CD4-positive, alpha-beta T cell (primary cell): ENCODE measurements at places on chromosomes 1 and 21.

DNA sequence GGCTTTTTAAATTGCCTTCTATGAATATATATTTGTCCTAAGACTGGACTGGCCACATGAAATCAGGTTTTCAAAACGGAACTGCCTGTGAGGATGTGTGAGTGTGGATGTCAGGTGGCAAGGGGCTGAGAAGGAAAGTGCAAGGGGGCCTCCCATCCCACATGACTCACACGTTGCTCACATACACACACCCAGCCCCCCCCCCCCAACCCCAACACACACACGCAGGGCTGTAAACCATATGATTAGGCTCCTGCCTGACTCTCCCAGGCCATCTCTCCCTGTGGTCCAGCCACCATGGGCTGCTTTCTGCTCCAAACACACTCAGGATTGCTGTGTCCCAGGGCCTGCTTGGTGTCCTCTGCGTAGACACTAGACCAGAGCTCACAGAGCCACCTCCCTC is 22.4 kb downstream of the DEGS1 start:
- H3K27me3 ChIP-seq, result no peaks in the 10 kb centered on the region
- no peaks in the 10 kb centered on the region for H3K36me3 ChIP-seq
- no peak for DNase-seq
- no peak overlapping the region for H3K27ac ChIP-seq

GRCh38 chr1:201578008-201578888 is 39.3 kb downstream of the NAV1 start:
- H3K27me3 ChIP-seq, result no peaks in the 10 kb centered on the region
- peaks cover 2% of the 10 kb centered on the region for H3K4me1 ChIP-seq
- H3K27ac ChIP-seq, result no peak overlapping the region

DNA sequence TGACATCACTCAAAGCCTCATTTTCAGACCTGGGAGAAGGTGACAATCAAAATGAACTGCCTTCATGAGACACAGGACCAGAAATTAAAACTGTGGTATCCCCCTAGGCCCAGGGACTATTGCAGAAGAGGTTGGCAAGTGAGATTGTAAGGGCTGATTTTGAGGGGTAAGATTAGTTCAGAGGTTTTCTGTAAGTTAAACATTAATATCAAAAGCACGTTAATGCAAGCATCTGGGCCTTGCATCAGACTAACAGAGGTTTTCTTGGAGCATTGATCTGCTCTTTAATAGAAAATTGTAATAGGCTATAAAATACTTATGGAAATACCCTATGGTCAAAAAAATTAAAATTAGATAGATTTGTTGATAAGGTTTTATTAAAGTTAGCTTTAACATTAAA is 14.6 kb upstream of the GBP4 start:
- H3K4me1 ChIP-seq, result no peaks in the 10 kb centered on the region
- H3K36me3 ChIP-seq, result no peaks in the 10 kb centered on the region
- H3K27ac ChIP-seq, result no peak overlapping the region
- H3K4me3 ChIP-seq, result no peak overlapping the region
- no peak for DNase-seq

DNA sequence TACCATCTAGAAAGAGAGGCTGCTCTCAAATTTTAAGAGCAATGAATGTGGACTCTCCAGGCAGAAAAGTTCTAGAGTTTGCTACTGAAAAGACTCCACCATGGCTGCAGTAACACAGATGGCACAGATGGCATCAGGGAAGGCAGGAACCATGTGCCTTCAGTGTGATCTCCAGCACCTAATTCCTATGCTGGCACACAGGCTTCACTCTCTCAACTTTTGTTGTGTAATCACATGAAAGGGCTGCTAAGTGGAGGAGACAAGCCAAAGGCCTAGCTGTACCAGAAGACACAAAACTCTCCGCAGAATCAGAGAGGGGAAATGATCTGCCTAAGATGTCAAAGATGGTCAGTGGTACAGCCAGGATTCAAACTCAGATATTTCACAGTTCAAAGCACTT is 31.1 kb downstream of the ERI3 start:
- no peak overlapping the region for H3K4me3 ChIP-seq
- peaks cover 14% of the 10 kb centered on the region for H3K36me3 ChIP-seq
- DNase-seq, result no peak

GRCh38 chr1:179310291-179310690 is 16.7 kb downstream of the SOAT1 start:
- H3K4me1 ChIP-seq, result no peaks in the 10 kb centered on the region
- peaks cover 55% of the 10 kb centered on the region for H3K36me3 ChIP-seq
- no peak overlapping the region for H3K4me3 ChIP-seq
- H3K27me3 ChIP-seq, result no peaks in the 10 kb centered on the region
- no peak for DNase-seq
